Activated naive CD4-positive, alpha-beta T cell treated with anti-CD3 and anti-CD28 coated beads, Interleukin-2, amount 50 U/mL, for 72 hours (primary cell): ENCODE measurements at places on chromosomes 7 and 10. TPM values are rescaled to one million over a fixed set of nuclear protein-coding genes. Genes with fewer than 3 reads are reported as not detected.

Gene TBC1D12
- total RNA-seq = not detected

Gene MYL10
- total RNA-seq = not detected

Gene CLDN3
- total RNA-seq = not detected

Gene FBXO24
- 1.9 TPM for total RNA-seq

Gene ANKRD61
- not detected for total RNA-seq

Gene DOCK1
- 1.1 TPM for total RNA-seq

Gene CPXM2
- not detected for total RNA-seq
